ENCODE measurements at places on chromosomes 1 and 21.
A peak's percentile ranks its signal among the peaks of the same experiment; 100 is the strongest.

GRCh38 chr1:90357995-90358394, 359.1 kb downstream of the BARHL2 start:
- peak; percentile 14 for DNase-seq

DNA sequence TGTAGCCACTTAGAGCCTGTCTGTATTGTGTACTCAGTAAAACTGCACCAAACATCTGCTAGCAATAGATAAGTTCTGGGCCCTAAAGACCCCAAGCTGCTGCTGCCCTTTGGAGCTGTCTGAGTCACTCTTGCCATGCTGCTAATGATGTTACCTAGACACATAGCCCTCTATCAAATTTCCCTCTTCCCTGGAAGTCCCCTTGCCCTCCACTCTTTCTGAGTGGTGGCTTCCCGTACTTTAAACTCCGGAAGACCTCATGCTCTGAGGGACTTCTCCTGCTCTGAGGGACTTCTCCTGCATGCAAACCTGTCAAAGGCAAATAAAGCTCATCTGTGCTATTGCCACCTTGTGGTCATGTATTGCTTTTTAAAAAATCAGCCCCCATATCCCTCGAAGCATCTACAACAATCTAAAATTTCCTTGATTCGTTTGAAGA, 34.0 kb downstream of the FH start:
- peak; percentile 30 for DNase-seq

DNA sequence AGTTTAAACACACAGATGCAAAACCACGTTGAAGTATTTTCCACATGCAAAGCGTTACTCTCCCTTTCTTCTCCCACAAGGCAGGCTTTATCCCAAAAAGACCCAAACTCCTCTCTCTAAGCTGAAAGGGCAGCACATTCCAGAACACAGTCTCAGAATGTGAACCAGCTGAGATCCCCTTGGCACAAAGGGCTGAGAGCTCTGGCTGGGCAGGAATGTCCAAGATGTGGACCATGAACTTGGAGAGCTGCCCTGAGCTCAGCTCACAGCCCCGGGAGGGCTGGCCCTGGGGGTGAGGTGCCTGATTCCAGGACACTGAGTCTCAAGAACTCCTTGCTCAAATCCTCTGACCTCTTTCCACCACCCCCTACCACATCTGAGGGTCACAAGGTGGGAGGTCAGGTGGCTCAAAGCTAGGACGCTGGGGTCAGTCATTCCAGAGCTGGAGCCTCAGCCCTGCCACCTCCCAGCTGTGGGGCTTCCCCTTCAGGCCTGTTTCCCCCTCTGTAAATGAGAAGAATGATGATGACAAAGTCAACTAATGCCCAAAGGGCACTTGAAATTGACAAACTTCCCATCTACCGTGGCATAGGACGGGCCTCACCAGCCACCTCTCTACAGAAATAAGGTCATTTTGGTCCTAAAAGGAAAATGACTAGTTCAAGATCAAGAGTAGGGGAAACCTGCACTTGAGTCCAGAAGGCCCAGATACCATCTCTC, 11.5 kb downstream of the ALDH4A1 start:
- no peak for DNase-seq

- no peak for DNase-seq
Measured at GRCh38 chr1:223547316-223548114, 118.0 kb downstream of the CAPN8 start.

DNA sequence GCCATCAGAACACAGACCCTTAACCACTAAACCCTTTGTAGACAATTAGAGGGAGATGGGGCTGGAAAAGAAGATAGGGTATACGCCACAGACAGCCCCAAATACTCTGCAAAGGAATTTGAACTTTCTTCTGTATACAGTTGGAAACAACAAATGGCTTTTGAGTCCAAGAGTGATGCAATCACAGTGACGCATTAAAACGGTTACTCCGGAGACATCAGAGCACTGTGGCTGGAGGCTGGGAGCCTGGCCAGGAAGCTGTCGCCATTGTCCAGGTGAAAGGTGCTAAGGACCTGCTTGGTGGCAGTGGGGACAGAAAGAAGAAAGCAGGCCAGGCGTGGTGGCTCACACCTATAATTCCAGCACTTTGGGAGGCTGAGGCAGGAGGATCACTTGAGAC, 4.2 kb downstream of the FLAD1 start:
- no peak for DNase-seq

DNA sequence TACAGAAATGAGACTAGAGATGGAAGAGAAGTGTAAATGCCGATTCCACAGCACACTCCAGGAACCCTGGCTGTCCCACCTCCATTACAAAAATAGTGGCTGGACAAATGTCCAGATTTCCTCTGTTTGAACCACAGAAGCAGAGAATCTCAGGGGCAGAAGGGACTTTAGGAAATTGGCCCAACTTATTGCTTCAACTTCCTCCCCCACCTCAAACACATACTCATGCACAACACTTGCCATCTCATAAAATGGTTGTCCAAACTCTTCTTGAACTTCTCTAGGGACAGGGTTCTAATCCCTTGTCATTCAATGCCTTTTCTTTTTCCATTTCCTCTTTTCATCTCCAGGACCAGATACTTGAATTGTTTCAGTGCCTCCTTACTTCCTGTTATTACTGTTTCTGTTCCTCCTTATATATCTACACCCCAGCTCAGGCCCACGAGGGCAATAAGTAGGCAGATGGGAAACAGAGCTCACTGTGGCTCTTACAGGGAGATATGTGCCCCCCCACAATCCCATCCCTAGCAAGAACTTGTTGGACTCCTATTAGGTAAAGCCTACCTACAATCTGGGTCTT, 8.5 kb upstream of the B4GALT3 start:
- DNase-seq: no peak

DNA sequence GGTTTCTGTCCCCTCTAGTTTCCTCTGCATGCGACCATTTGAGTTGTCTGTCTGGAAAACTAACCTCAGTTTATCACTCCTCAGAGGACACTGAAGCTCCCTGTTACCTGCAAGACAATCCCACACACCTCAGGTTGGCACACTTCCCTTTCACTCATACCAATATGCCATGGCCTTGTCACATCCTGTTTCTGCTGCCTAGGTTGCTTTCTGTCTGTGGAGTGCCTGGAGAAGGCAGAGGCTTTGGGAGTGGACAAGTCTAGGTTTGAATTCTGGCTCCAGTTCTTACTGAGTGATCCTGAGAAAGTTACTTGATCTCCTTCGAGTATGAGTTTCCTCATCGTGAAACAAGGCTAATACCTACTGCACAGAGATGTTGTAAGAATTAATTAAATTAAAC, 171.5 kb upstream of the CACYBP start:
- no peak for DNase-seq

DNA sequence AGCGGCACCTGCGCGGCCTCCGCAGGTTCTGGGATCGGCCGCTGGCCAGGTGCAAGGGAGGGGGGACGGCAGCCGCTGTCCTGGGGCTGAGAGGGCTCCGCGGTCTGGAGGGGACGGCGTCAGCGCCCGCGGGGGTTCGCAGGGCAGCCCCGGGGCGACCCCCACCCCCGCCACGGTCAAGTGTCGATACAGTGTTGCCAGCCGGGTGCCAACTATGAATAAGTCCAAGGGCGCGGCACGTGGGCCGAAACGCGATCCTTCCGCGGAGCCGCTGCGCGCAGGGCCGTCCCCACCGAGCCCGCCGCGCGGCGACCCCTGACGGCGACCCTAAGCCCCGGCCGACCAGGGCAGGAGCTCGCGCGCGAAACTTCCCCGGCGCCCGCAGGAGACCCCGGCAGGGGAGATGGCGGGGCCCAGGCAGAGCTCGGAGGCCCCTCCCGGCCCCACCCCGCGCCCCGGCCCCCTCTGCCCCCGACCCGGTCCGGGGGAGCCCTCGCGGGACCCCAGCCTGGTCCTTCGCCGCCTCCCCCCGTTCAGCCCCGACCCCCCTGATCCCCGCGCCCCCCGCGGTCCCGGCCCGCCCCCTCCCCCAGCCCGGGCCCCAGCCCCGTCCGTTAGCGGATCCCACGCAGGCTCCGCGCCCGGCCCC, 586 bp upstream of the AGPAT3 start:
- peak; percentile 50 for DNase-seq

- DNase-seq: no peak
Measured at GRCh38 chr1:228765168-228765946, 30.1 kb downstream of the RHOU start.

DNA sequence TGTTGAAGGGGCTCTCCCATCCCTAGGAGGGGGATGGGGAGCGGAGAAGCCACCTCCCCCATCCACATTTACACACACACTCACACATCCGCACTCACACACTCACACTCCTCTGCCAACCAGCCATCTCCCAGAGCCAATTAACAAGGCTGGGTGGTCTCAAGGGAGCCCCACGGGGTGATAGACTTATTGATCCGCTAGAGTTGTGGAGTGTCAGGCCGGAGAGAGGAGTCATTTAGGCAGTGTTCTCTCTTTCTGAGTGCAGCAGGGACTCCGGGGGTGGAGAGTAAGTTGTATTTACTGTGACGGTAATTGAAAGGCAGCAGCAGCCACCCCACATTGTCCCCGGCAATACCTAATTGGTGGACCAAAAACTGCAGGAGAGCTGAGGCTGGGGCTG, 61.6 kb downstream of the KLHDC7A start:
- no peak for DNase-seq

DNA sequence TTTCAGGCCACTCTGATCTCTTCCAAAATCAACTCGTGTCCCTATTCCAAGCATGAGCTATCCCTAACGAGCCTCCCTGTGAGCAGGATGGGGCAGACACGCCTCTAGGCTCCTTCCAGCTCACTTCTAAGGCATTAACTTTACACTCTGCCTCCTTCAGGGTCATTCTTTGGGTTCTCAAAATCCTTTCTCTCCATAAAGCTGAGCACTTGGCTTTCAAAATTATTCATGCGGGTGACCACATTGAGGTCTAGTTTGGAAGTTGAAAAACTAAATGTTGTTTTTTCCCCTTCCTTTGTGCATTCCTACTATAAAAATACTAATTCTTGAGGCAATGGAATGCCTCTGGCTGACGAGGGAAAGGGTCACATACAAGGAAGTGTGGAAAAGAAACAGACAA, 33.5 kb upstream of the BMP8B start:
- DNase-seq: no peak

GRCh38 chr1:76303340-76303717, 228.8 kb downstream of the ST6GALNAC3 start:
- peak; percentile 62 for DNase-seq

DNA sequence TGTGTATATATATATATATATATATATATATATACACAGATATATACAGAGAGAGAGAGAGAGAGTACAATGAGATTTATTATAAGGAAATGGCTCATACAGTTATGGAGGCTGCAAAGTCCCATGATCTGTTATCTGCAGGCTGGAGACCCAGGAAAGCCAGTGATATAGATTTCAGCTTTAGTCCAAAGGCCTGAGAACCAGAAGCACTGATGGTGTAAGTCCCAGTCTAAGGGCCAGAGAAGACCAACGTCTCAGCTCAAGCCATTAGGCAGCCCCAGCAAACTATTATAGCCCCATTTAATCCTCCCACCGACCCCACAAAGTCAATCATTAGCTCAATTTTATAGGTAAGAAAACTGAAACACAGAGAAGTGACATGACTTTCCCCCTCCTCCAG, 35.0 kb upstream of the HPDL start:
- no peak for DNase-seq

GRCh38 chr1:87790756-87791155, 462.1 kb downstream of the LMO4 start:
- DNase-seq: no peak

- no peak for DNase-seq
Measured at GRCh38 chr21:21898801-21899200, 900.6 kb downstream of the NCAM2 start.

GRCh38 chr1:203215573-203215972, 13.9 kb downstream of the CHIT1 start:
- DNase-seq: peak; percentile 10

DNA sequence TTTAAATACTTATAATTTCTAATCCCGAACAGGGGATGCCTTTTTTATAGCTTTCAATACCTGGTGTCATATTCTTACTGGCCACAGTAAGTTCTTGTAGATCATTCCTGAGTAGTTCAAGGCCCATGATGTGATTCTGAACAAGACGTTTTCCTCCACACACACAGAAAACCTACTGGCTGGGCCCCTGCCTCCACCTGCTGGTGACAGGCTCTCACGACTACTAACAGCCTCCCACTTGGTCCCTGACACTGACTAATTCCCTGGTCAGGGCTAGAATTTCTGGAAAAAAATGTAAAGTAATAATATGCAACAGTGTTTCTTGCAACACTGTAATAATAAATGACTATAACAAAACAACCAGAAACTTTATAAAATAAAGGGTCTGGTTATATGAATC, 50.4 kb upstream of the RIPK4 start:
- peak; percentile 32 for DNase-seq

DNA sequence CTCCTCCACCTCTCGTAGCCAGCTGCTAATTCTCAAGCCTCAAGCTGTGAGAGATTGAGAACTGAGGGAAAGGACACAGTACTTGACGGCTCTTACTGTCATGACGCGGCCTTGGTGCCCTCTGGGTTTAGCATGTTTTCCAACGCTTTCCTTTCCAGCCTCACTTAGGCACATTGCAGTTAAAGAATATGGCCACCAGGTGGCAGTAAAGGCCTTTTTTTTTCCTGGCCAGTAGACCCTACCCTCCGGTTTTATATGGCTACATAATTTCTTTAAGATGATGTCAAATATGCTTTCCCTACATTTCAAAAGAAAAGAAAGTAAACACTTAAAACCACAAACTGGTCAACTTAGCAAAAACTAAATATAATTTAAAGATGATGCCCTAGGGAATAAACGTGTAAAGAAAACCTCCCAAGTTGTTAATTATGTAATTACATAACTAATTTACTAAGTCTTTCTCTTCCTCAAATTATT, 56.8 kb upstream of the PRDX6 start:
- peak; percentile 38 for DNase-seq

DNA sequence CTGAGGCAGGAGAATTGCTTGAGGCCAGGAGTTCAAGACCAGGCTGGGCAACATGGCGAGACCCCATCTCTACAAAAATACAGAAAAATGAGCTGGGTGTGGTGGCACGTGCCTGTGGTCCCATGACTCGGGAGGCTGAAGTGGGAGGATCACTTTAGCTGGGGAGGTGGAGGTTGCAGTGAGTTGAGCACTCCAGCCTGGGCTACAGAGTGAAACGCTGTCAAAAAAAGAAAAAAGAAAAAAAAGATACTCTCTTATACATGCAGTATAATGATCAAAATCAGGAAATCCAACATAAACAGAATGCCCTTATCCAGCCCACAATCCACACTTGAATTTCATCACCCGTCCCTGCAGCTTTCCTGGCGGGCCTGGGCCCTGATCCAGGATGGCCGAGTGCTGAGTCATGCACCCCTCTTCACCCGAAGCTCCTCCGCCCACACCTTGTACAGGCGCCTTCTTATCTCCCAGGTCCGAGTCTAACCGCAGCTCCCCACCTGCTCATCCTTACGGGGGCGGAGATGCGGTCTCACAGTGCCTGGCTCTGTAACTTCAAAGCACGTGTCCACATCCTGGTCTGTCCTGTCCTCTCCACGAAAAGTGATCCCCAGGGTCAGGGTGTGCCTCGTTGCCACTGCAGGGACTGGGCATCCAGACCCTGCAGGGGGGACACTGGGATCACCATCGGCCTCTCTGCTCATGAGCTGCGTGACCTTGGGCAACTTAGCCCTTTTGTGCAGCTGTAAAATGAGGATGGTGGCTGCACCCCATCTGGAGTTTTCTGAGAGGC, 120.2 kb upstream of the SLC45A1 start:
- no peak for DNase-seq

- DNase-seq: no peak
Measured at GRCh38 chr1:92117526-92117925, 37.4 kb downstream of the BTBD8 start.
